ENCODE measurements at places on chromosomes 4 and X.

GRCh38 chr4:184513802-184514120 lies 39.4 kb upstream of the IRF2 start:
- DNase-seq: no peak

GRCh38 chr4:139015948-139016471 lies 429 bp downstream of the NOCT start:
- DNase-seq: peak; percentile 83

GRCh38 chr4:186264660-186265059 lies 1.3 kb upstream of the F11 start:
- no peak for DNase-seq

DNA sequence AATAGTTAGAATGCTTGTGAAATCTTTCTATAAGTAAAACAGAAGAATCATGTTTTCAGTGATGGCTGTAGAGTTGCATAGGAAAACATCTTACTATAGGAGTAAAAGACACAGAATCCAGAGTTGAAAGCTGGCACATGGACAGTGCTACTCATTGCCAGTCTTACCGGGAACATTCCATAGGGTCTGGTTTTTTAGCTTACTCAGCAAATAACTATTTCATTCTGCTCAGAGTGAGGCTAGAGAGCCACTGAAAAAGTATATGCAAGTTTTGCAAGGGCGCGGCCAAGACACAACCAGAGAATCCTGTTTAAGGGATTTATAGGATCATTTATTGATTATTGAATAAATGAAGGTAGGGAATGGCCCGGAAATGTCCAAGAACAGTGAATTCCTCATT lies 60.3 kb downstream of the MTHFD2L start:
- DNase-seq: no peak

DNA sequence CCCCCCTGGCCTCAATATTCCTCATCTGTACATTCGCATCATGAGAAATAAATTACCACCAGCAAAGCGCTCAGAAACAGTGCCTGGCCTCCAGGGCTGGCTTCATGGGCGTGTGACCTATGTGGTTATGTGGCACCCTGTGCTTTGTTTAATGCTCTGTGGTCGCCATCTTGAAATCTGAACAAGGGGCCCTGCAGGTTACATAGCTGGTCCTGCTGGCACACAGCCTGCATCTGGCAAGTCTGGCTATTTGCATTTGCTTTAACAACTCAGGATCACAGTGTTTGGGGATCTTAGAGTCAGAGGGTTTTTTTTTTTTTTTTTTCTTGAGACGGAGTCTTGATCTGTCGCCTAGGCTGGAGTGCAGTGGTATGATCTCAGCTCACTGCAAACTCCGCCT lies 9.9 kb downstream of the FOXP3 start:
- no peak for DNase-seq

GRCh38 chr4:96916711-96917110 lies 1076.8 kb downstream of the PDHA2 start:
- no peak for DNase-seq

GRCh38 chr4:19301527-19301926 lies 950.2 kb upstream of the SLIT2 start:
- DNase-seq: no peak

DNA sequence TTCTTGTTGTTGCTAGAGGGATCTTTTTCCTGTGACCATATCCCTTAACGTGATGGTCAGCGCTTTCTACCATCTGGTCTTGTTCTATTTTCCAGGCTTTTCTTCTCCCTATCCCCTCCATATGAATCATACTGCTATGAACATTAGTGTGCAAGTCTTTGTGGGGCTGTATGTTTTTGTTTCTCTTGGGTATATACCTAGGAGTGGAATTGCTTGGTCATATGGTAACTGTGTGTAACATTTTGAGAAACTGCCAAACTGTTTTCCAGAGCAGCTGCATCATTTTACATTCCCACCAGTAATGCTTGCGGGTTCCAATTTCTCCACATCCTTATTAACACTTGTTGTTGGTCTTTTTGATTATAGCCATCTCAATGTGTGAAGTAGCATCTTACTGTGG lies 121.4 kb downstream of the SPRY1 start:
- no peak for DNase-seq

- DNase-seq: no peak
Observed at GRCh38 chr4:76342191-76342590, 35.7 kb downstream of the STBD1 start.

- DNase-seq: no peak
Observed at GRCh38 chr4:118340109-118340508, 12.7 kb downstream of the PRSS12 start.
